NCI-H1436 treated with DMSO at 0.1 percent for 48 hours (cell line): ENCODE measurements at places on chromosomes 5 and 9.

- no peak for DNase-seq
These were observed 6.6 kb downstream of the MYMK start for GRCh38 chr9:133518200-133518599.

DNA sequence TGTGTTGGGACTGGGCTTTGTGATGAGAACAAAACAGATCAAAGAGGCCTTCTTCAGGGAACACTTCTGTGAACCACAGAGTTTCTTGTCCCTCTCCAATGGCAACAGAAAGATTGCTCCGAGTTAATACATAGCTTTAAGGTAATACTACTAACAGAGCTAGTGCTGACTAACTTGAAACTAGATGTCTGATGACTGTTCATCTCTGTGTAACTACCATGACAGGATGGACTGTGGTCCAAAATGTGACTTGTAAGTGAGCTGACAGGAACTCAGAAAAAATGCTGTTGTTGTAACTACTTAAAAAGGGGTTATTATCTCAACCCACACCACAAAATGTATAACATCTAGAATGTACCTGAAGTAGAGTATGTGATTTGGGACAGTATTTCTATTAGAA lies 630.2 kb upstream of the DMAC1 start:
- no peak for DNase-seq

GRCh38 chr5:178116143-178116885 lies 3.0 kb downstream of the N4BP3 start:
- DNase-seq: no peak

DNA sequence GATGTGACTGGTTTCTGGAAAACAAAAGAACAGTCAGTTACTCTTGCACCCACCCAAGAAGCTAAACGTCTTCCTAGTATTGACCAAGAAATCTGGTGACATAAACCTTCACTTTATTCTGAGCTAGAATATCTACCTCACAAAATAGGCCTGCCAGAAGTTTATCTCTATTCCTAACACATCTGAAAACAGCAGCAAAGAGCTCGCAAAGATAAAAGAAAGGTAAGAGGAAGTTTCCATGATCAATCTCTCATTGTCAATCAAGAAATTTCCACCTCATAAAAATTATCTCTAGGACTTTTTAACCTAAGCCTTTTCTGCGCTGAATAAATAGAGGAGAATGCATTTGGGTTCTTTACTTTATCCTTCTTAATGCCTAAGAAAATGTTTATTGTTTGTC lies 17.3 kb upstream of the ZNF474 start:
- no peak for DNase-seq
